NCI-H2029 (cell line): ENCODE measurements at places on chromosomes 13 and 19.
A peak's percentile ranks its signal among the peaks of the same experiment; 100 is the strongest.

DNA sequence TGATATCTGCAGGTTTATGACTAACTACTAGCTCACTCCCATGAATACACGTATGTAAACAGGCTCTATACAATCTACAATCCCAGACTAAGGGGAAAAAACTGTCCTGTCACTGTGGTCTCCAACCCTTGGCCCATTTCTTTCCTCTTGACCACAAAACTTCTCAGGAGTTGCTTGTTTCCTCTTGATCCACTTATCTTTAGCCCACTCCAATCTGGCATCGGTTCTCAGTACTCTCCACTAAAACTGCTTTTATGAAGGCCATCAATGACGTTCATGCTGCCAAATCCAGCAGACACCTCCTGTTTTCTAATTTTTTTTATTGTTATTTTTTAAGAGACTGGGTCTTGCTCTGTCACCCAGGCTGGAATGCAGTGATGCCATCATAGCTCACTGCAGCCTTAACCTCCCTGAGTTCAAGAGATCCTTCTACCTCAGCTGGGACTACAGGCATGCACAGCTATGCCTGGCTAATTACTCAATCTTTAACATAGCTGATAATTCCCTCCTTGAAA lies 31.9 kb upstream of the USPL1 start:
- DNase-seq: no peak

DNA sequence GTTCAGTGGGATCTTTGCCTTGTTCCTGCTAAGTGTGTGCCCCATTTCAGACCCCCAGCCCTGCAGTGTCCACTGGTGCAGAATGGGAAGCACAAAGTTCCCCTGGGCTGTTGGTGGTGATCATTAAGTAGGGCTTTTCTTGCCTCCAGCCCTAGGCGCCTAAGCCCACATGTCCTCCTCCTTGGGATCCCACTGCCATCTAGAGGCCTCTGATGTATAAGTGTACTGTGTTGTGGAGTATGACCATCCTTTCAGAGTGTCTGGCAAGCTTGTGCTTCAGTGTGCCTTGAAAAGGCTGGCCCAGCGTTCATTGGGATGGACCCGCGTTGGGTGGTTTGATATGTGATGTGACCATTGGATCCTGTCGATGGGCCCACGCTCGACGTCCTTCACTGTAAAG lies 71.2 kb downstream of the WASF3 start:
- no peak for DNase-seq

- DNase-seq: peak; percentile 53
Observed at GRCh38 chr13:114046431-114046975, 72.6 kb upstream of the C13orf46 start.

GRCh38 chr19:40224342-40225150 lies 1.9 kb downstream of the CCNP start:
- peak; percentile 83 for DNase-seq

DNA sequence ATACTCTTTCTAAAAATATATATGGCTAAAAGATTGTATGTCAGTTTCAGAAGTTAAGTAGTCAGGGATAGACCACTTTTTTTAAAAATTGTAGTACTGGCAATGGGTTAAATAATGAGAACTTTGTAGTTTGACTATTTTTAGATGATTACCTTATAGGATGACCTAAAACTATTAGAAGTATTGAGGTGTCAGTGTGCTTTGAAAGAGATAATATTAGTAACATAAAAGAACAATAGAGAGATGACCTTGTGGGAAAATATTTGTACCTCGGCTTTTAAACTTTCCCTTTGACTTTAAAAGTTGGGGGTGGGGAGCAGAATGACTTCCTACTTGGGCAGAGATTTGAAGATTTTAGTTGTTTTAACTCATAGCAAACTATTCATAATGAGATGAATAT lies 48.3 kb downstream of the SLAIN1 start:
- DNase-seq: no peak

DNA sequence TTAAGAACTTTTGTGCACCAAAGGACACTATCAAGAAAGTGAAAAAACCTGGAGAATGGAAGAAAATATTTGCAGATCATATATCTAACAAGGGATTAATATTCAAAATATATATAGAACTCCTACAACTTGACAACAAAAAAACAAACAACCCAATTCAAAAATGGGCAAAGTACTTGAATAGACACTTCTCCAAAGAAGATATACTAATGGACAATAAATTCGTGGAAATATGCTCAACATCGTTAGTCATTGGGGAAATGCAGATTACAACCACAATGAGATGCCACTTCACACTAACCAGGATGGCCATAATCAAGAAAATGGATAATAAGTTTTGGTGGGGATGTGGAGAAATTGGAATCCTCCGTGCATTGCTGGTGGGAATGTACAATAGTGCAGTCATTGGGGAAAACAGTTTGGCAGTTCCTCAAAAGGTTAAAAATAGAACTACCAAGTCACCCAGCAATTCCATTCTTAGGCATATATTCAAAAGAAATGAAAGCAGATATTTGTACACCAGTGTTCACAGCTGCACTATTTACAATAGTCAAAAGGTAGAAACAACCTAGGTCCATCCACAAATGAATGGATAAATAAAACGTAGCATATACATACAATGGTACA lies 2.2 kb upstream of the LSR start:
- DNase-seq: no peak

- no peak for DNase-seq
Observed at GRCh38 chr19:54335979-54336892, 2.7 kb downstream of the LILRA4 start.

- no peak for DNase-seq
Observed at GRCh38 chr13:46951516-46951915, 54.7 kb upstream of the HTR2A start.

DNA sequence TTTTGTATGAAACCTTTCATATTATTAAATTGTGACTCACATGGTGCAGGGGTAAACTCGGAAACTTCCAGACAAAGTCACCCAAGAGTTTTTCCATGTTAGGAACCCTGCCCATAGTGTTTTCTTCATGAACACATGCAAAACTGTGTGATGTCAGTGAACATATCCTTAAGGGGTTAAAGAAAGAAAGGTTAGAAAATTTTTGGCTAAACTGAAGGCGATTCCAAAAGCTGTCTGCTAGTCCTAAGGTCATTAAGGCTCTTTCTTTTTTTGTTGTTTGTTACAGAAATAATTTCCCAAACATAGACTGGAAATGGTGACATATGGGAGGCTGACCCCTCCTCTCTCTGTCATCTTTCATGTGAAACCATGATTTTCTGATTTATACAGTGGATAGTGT lies 271.9 kb downstream of the DNAJC15 start:
- no peak for DNase-seq

- DNase-seq: no peak
Observed at GRCh38 chr19:45895519-45895972, 6.9 kb downstream of the MYPOP start.

DNA sequence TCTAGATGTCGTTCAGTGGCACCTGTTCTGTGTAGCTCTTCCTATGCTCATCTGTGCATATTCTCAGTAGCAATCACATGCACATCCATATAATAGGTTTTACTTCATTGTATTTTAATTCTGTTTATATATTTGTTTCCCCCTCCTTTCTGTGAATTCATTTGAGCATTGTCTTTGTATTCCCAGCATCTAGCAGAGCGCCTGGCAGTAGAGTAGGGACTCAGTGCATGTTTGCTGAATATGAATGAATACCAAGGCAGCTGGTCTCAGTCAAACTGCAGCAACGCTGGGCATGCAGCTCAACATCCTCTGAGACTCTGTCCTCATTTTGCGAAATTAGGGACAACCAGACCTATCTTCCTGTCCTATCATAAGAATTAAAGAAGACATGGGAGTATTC lies 330.1 kb downstream of the SPRY2 start:
- no peak for DNase-seq

GRCh38 chr19:36668646-36669045 lies 2.0 kb upstream of the ZNF461 start:
- no peak for DNase-seq

DNA sequence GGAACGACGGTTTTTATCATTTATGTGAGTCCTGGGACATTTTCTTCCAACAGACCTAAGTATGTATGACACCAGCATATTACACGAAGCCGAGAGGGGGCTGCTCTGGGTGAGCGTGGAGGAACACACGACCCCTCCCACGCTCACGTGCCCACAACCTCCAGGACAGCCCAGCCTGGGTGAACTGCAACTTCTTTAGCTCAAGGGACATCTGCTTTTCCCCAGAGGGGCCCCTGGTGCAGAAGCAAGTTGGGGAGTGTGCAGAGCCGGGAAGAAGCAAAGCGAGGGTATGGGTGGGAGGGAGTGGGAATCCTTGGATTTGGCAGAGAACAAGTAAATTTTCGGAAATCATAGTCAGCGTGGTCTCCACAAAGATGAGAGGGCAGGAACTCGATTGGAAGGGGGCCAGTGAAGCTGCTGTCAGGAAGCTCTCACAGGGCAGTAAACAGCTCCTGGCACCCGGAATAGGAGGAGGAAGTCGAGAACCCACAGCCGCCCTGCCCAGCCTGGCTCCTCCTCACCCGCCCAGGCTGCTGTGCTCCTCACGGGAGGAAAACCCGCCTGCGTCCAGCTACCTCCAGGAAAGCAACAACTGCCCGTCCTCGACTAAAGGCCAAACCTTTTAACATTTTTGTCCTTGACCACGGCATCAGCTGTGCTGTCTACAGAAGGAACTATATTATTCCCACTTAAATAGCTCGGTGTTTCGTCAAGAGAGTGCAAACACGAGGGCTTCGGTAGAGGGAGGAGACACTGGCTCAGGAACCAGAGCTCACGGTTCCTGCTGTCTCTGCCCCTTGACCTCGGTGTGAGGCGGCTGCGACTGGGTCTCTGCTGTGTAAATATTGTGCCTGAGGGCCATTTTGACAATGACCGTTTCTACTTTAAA lies 17.2 kb upstream of the CFAP97D2 start:
- peak; percentile 34 for DNase-seq

DNA sequence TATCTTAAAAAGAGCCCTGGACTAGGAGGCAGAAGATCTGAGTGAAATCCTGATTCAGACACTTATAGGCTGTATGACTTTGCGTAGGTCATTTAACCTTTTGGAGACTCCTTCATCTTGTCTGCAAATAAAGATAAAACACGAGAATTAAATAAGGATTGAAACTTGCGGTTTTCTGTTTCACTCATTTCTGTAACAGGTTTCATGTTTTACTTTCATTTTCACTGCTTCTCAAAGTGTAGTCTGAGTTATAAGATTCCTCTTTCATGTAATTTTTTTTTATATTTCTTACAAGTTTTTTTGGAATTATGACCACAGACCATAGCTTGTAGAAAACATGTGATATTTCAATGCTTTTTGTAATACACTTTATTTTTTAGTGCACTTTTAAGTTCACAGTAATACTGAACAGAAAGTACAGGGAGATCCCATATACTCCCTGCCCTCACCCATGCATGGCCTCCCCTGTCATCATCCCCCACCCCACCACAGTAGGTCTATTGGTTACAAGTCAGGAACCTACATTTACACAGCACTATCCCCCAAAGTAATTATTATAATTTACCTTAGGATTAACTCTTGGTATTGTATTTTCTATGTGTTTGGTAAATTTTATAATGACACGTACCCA lies 174.6 kb downstream of the ITGBL1 start:
- no peak for DNase-seq

DNA sequence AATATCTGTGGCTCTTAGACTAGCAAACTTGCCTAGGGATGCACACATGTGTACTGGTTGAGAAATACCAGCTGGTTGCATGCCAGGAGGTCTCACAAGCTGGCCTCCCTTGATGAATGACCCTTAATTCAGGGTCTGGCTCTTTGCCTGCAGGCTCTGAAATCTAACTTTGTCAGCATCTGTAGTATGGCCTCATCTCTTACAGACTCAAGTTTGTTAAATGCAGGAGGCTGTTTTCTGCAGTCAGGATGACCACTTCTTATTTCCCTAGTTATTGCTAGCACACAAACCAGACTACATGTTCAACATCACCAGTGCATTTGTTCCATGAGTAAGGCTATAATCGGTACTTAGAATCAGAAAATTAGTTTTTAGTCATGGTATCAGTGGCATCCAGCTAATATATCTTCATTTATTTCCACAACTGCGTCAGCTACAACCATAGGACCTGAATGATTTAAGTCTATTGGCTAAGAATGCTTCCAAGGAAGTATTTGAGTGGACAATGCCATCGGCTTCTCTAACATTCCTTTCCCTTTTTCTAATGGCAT lies 23.3 kb upstream of the POSTN start:
- DNase-seq: no peak
